ENCODE measurements at places on chromosomes 1 and 21.

DNA sequence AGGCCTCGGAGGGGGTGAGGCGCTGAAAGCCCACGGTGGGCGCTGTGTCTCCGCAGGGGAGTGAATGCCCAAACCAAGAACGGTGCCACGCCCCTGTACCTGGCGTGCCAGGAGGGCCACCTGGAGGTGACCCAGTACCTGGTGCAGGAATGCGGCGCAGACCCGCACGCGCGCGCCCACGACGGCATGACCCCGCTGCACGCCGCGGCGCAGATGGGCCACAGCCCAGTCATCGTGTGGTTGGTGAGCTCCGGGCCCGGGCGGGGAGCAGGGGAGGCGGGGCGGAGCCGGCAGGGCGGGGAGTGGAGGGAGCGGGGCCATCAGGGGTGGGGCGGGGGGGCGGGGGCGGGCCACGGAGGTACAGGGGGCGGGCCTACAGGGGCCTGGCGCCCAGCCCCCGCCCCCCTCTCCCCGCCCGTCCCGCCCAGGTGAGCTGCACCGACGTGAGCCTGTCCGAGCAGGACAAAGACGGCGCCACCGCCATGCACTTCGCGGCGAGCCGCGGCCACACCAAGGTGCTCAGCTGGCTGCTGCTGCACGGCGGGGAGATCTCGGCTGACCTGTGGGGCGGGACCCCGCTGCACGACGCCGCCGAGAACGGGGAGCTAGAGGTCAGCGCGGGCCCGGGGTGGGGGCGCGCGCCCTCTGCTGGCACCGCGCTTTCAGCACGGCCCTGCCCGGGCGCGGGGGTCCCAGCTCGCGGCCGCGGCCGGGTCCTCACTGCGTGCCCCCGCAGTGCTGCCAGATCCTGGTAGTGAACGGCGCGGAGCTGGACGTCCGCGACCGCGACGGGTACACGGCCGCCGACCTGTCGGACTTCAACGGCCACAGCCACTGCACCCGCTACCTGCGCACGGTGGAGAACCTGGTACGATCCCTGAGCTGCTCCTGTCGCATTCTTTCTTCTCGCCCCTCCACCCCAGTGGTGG lies 15.9 kb downstream of the ESPN start:
- DNase-seq: peak; percentile 79

DNA sequence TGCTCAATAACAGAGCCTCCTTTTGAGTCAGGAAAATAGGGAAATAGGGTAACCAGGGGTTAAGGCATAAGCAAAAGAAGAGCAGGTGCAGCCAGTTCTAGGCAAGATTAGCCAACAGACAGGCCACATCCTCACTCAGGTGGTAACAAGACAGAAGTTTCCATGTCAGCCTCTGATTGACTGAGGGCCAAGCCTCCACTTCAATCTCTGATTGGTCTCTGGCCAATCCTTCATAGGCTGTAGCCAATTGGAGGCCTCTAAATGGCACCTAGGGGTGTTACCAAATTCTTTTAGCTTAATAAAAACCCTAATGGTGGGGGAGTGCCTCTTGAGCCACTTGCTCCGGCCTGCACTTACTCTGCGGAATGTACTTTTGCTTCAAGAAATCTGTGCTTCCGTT lies 37.2 kb downstream of the LACTBL1 start:
- DNase-seq: no peak

DNA sequence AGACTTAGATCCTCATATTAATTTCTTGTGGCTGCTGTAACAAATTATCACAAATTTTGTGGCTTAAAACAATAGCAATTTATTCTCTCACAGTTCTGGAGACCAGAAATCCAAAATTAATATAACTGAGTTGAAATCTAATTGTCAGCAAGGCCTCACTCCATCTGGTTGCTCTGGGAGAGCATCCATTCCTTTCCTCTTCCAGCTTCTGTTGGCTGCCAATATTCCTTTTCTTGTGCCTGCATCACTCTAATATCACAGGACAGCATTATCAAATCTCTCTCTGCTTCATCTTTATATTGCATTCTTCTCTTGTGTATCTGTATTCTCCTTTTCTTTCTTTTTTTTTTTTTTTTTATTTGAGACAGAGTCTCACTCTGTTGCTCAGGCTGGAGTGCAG lies 9.3 kb downstream of the SLC35A3 start:
- no peak for DNase-seq

GRCh38 chr1:151693057-151693651 lies 23.4 kb downstream of the CELF3 start:
- peak; percentile 58 for DNase-seq

DNA sequence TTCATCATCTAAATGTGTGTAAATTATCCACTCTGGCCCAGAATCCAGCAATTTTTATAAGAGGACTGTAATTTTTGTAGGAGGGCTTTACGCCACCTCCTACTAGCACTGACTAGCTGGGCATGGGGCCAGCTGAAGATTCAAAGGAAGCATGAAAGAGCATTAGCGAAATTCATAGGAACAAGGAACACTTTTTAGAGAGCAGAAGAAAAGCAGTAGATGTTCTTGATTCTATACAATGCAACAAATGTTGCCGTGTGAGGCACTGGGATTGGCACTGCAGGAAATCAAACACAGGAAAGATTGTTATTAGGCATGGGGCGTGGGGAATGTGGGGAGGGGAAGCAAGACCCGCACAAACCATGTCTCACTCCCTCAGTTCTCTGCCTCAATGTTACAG lies 58.4 kb upstream of the PARP1 start:
- no peak for DNase-seq

DNA sequence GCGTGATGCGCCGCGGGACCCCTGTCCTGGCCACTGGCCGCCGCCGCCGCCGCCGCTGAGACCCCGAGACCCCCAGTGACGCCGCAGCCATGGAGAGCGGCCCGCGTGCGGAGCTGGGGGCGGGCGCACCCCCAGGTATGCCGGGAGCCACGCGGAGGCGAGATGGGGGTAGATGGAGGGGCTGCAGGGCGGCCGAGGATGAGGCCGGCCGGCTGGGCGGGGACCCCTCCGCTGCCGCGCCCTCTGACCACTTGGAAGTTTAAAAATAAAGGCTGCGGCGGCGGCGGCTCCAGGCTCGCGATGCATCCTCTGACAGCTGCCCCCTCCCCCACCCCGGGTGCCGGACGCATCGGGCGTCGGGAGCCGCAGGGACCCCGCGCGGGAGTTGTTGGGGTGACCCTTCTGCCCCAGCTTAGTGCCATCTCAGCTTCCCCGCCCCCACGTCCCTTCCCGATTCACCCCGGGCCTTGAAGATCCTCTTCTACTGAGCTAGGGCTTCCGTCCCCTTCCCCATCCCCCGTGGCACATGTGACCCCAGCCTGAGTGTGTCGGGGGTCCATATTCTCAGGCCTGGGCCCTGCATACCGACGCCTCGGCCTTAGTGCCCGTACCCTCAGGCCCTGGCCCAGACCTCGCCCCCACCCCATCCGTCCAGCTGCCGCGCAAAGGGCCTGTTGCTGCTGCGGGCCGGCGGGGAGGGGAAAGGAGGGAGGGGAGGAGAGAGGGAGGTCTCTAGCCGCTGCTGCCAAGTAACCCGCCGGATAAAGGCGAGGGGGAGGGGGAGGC lies 562 bp downstream of the MAP7D1 start:
- peak; percentile 58 for DNase-seq

DNA sequence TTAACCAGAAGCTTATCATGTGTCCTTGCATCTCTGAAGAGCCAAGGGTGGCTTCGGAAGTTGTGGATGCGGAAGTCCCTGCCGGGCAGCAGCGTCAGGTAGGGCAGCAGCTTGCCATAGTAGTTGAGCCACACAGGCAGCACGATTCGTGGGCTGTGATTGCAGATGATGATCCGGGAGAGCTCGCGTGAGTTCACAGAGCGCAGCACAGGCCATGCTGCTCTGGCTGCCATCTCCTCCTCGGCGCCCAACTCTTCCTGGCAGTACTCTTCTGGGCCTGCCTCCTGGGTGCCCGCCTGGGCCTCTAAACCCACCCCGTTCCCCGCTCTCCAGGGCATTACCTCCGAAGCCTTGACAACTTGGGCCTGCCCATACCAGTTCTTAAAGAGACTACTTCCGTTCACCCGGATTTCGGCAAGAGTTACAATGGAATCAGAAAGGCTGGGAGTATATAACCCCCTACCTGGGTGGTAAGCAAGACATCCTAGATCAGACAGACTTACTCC lies at the start of gene VHLL:
Gene VHLL (minus strand): TSS at position 456 of the 506 bp plus-strand sequence. CDS start 118 bp downstream, at position 338.
- no peak for DNase-seq

DNA sequence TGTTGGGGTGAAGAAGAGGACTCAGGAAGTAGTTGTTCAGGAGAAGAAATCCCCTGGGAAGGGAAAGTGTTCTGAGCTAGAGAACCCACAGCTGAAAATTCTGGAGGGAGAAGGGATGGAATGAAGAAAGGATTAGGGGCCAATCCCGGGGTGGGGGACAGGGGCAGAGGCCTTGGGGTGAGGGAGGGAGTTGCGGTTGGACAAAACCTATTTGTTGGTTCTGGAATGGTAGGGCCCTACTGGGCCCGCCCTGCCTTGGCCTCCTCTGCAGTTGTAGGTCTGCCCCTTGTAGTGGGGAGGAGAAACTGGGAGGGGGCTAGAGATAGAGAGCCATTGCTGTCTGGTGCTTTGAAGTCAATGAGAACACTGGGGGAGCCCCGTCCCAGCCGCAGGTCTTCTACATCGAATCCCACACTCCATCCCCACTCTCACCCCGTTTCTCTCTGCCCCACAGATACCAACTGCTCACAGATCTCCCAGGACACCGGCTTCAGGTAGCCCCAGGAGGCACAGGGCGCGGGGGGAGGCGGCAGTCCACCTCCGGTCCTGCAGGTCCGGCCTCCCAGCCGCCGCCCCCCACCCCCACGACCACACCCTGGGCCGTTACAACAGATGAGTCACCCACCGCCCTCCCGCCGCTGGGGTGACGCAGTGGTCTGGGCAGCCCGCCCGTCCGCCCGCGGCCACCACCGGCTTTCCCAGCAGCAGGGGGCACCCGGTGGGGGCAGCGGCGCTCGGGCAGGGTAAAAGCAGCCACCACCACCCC lies 1.1 kb downstream of the TAGLN2 start:
- DNase-seq: peak; percentile 99

- no peak for DNase-seq
Observed at GRCh38 chr21:35801391-35801790, 258.9 kb downstream of the SETD4 start.

GRCh38 chr21:14870853-14871149 lies 194.0 kb downstream of the NRIP1 start:
- no peak for DNase-seq
